ENCODE measurements at places on chromosomes 4 and X.

GRCh38 chr4:3255611-3256186 lies 6.7 kb downstream of the MSANTD1 start:
- no peak for DNase-seq

DNA sequence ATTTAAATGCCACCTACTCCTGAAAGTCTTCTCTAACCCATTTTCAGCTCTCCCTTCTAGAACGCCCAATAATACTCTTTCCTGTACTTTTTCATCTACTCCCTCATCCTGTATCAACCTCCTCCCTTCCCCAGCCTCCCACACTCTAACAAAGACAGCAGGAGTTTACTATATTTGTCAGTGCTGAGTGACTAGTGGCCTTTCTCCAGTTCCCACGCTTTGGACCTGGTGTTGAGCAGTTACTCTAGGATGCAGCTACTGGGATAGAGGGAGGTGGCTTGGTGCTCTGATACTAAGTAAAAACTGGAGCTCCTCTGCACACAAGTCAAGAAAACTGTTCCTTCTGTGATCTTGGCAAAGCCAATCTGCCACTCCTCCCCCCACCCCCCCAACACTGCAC lies 36.1 kb upstream of the KLHL13 start:
- DNase-seq = no peak

DNA sequence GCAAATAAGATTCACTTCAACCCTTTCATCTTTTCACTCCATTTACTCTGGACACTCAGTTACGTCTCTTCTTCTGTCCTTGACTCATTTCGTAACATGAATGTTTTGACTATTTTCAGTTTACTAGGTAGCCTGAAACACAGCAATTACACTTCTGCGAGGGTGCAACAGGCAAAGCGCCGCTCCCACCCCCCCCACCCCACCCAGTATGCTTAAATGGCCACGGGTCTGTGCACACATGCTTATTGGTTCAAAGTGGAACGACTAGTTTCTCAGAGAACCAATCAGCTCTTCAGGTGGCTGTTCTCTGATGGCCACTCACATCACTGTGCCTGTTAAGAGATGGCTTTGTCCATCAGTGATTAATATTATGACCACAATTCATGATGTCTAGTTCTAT lies 3.5 kb downstream of the BEND4 start:
- DNase-seq = no peak

- DNase-seq = peak; percentile 46
Measured at GRCh38 chr4:110135076-110135475, 63.3 kb downstream of the ELOVL6 start.

- no peak for DNase-seq
Measured at GRCh38 chr4:73006286-73006990, 63.1 kb downstream of the COX18 start.

- no peak for DNase-seq
Measured at GRCh38 chrX:154121961-154122360, 22.1 kb upstream of the OPN1LW start.

GRCh38 chr4:137956256-137956655 lies 285.9 kb downstream of the SLC7A11 start:
- peak; percentile 36 for DNase-seq

GRCh38 chrX:14594521-14594920 lies 65.2 kb downstream of the GLRA2 start:
- no peak for DNase-seq
